ENCODE measurements at places on chromosomes 3 and 15.

GRCh38 chr3:50364573-50365079, 5.3 kb upstream of the TMEM115 start:
- DNase-seq: no peak

- DNase-seq: no peak
These were observed 84.1 kb upstream of the KLHL25 start for GRCh38 chr15:85878828-85879225.

DNA sequence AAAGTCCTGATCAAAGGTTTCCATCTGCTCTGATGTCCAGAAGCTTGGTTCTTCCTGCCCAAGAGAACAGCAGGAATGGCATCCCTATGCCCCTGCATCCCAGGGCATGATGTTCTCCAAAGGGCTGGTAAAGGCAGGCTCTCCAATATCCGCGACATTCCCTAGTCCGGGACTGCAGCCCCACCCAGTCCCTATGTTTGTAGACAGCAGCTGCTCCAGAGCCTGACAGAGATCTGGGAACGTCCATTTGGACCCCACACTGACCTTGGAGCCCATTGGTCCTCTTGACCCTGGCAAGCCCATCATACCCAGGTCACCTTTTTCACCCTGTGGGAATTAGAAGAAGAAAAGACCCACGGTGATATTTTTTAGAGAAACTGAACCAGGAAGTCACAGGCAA, 46.3 kb downstream of the COLQ start:
- no peak for DNase-seq

GRCh38 chr3:23252122-23252521, 49.0 kb downstream of the UBE2E2 start:
- DNase-seq: no peak

DNA sequence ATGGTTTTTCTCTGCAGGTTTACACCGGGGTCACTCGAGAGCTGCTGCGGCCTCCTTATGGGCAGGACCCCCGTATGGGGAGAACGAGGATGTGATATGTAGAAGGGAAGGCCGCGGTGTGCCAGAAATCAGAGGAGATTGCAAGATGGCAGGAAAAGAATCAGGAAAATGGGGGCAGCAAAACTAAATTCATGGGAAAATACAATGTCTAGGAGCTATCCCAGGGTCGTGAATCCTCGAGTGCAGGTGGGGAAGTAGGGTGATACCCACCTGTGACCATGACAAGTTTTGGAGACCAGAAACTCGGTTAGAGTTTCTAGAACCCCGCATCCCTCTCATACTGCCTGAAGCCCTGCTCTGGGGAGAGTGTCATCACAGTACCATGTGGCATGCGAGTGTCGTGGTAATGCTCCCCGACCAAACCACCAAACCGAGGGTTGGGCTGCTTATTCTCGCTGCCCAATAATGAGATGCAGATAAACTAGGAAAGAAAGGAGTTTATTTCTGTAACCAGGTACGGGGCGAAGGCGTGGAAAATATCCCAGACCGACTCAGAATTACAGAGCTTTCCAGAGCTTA, 781 bp downstream of the TRNT1 start:
- DNase-seq: peak; percentile 7
